ENCODE measurements at places on chromosomes 3 and 15.
A peak's percentile ranks its signal among the peaks of the same experiment; 100 is the strongest.

- DNase-seq, result no peak
Measured at GRCh38 chr3:128408693-128409623, 57.7 kb downstream of the DNAJB8 start.

GRCh38 chr15:74036271-74037170 lies 42.0 kb downstream of the PML start:
- DNase-seq, result no peak

- no peak for DNase-seq
Measured at GRCh38 chr15:63473999-63474809, 30.2 kb upstream of the USP3 start.

DNA sequence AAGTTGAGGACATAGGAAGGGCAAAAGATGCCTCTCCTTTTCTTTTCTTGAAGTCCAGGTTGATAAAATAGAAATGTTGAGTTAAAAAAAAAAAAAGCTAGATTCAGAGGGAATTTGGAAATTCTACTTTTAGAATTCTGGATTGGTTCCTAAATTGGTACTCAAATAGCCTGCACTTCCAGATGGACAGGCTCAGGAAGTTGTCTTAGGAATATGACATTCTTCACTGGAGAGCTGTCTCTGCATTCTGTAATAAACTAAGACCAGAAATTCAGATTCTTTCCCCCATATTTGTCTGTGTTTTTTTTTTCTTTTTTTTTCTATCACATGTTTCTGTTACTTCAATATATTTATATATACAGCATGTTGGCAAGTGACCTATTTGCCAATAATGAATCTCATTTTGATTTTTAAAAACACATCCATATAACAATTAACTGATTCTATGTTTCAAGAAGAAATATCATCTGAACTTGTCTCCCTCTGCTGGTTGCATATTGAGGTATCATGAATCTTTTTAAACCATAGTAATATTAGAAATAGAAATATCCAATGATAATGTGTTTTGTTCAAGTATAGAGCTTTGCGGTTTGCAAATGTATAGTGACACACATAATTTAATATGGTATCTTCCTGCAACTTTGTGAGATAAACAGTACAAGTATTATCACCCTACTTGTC lies 8.5 kb upstream of the LSAMP start:
- DNase-seq, result no peak

- no peak for DNase-seq
Measured at GRCh38 chr3:149003653-149004305, 12.4 kb downstream of the GYG1 start.

- DNase-seq, result no peak
Measured at GRCh38 chr3:29924783-29925561, 644.1 kb downstream of the RBMS3 start.

DNA sequence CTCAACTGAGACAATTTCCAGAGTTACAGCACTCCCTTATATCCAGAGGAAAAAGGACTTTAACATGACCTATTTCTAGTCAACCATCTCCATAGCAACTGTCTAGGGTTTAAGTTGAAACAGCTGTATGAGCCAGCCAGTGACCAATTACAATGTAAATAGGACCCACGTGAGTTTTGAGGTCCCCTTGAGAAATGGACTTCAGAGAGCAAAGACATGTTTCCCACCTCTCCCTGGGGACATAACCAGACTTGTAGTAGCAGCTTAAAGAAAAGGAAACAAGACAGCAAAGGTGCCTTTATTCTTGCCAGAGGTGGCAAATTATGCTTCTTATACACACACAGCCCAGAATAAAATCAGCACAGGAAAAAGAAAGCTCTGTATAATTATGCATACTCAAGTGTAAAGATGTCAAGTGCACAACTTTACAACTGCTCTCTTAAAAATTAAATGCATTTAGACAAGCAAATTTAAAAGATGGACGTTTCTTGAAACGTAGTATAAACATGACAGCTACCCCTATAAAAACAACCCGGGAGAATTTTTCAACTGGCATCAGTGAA lies 40.2 kb downstream of the SUMF1 start:
- no peak for DNase-seq

DNA sequence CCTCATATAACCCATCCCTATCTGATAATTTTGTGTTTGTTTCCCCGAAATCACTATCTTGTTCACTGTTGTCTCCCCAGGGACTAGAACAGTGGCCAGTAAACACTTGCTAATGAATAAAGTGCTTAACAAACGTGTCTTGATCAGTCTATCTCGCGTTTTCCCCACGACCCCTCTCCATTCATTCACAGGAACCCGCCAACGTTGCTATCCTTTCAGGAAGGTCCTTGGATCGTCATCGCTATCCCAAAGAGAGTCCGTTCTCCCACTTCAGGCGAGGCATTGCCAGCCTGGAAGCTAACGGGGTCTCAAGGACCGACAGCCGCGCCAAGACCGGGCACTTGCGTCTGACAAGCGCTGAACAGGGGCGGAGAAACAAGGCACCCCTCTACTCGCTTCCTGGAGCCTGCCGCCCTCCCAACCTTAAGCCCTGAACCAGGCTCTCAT lies 344 bp downstream of the LINS1 start:
- DNase-seq, result no peak

- DNase-seq, result no peak
Measured at GRCh38 chr3:140767566-140767965, 89.7 kb downstream of the TRIM42 start.

DNA sequence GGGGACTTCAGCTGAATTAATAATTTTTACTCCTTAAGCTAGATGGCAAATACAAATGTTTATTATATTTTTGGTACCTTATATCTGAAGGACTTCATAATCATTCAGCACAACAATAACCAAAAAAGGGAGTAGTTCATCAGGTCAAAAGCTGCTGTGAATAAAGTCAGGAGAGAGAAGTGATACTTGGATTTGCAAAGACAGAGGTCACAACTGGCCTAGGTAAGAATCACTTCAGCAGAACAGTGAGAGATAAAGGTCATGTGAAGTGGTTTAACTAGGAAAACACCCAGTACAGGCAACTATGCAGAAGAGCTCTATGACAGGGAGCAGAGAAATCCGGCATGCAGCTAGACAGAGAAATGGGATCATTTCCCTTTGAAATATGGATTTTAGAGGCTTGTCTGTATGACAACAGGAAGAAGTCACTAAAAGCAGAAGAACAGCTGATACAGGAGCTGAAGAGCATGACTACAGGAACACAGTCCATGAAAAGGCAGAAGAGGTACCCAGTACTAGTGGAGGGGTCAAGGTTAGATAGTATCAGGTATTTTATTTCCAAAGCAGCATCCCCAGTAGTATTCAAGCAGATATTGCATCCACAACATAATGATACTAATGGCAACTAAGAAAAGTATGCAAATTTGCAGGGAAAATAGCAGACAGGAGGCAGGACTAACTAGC lies 25.7 kb downstream of the ZMAT3 start:
- DNase-seq, result no peak

DNA sequence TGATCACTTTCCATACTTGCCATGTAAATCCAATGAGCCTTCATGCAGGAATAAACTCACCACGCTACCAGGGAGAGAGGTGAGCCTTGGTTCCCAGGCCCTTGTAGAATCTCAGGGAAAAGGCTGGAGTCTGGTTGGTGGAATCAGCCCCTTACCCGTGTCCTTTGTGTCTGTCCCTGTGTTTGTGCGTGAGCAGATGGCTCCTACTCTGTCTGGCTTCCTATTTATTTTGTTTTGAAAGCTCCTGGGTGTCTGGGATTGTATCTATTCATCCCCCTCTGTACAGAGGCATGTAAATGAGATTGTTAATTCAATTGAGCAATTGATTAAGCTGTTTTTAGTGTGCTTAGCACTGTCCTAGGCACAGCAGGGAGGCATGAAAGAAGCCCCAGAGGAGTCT lies 278.1 kb downstream of the THSD4 start:
- no peak for DNase-seq

GRCh38 chr15:76310475-76311099 lies 682 bp downstream of the ETFA start:
- no peak for DNase-seq

- no peak for DNase-seq
Measured at GRCh38 chr15:56148064-56148463, 95.6 kb downstream of the RFX7 start.

GRCh38 chr3:190577225-190577624 lies 63.3 kb downstream of the IL1RAP start:
- DNase-seq, result no peak

GRCh38 chr3:36446276-36446675 lies 66.0 kb downstream of the STAC start:
- DNase-seq, result no peak

GRCh38 chr3:111496894-111497559 lies 45.0 kb upstream of the CD96 start:
- no peak for DNase-seq

DNA sequence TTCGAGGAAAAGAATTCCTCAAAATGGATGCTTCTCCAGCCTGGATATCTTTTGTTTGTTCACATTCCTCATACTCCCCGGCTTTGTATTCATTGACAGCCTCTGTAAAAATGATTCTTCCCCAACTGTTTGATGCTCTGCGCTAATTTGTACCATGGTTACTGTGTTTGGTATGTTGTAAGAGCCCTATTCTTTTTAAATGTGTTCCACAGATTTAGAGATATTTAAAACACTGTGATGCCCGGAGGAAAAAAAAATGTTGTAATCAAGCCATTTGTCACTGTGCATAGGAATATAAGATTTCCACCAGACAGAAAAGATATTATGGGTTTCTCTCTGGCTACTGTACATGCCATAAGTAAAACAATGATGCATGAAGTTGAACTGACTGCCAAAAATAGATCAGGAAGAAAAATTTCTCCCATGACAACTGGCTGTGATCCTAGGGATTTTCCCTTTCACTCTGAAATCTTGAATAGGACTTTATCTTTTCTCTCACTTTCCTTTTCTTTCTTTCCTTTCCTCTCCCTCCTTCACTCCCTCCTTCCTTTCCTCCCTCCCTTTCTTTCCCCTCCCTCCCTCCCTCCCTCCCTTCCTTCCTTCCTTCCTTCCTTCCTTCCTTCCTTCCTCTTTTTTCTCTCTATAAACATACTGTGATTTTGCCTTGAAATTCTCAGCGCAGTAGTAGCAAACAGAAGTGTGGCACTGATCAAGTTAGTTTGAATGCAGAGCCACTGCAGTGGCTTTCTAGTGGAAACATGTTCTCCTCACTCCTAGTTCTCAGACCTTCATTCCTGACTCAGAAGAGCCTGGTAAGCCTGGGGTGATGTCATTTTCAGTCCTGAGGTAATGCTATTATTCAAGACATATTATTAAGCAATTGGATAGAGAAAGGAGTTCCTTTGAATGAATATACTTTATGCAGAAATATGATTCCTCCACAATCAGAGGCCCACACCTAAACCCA lies 254.9 kb upstream of the TBL1XR1 start:
- DNase-seq, result peak; percentile 33

GRCh38 chr3:37967260-37967881 lies 23.2 kb upstream of the VILL start:
- DNase-seq, result no peak

GRCh38 chr3:52494886-52495495 lies at the start of gene STAB1:
STAB1 (plus strand) TSS chr3:52495338; CDS start chr3:52495414, 76 bp downstream.
- no peak for DNase-seq

- DNase-seq, result no peak
Measured at GRCh38 chr3:150150633-150151032, 179.9 kb upstream of the PFN2 start.

GRCh38 chr3:159748425-159748824 lies 240.2 kb upstream of the IL12A start:
- DNase-seq, result no peak

- DNase-seq, result peak; percentile 80
Measured at GRCh38 chr15:78133801-78134200, 2.6 kb upstream of the CIB2 start.

DNA sequence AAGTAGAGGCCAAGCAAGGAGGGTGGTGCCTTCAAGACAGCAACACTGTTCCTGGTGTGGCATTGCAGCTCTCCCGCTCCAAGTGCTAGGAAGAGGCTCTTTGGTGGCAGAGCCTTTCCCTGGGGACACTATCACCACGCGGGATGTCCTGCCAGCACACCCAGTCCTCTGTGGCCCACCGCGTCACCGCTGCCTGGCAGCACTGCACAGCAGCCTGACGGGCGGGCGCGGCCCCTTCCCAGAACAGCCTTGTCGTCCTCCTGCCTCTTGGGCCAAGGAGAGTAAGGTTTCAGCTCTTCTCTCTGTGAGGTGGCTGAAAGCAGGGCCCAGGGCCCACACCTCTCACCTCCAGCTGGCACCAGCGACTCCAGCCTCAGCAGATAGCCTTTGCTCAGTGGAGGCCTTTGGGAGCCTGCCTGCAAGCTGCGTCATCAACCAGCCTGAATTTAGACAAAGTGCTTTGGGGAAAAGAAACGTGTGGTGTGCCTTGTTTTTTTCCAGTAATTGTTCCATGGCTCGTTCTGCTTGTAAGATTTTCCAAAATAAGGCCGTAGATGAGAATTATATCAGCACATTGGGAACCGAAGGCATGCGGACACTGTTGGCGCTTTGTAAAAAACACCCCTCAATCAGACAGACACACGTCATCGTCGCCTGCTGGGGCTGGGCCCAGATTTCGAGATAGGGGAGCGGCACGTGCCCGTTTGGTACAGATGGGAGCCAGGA lies 65.0 kb downstream of the AAGAB start:
- DNase-seq, result no peak

GRCh38 chr3:171415070-171415469 lies 45.1 kb downstream of the TNIK start:
- no peak for DNase-seq

- no peak for DNase-seq
Measured at GRCh38 chr3:189210251-189210770, 38.5 kb downstream of the TPRG1 start.

DNA sequence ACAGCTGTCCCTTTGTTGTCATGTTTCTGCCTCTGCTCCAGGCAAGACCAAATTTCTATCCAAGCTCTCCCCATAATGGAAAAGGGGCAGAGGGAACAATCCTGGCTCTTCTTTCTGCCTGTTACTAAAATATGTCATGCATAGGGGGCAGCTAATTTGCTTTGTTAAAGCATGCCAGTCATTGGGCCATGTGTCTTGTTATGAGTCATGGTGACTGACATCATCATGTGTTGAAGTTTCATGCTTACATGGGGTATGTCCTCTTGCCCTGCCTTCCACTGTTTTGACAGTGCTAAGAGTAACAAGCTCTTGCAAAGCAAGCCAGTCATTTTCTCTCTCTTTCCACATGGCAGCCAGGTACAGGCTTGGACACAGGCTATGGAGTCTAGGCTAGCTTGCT lies 268.9 kb downstream of the GABRB3 start:
- no peak for DNase-seq

GRCh38 chr3:184639351-184639750 lies 72.5 kb downstream of the MAGEF1 start:
- DNase-seq, result no peak

- DNase-seq, result no peak
Measured at GRCh38 chr3:186869253-186870100, 27.0 kb downstream of the ADIPOQ start.

DNA sequence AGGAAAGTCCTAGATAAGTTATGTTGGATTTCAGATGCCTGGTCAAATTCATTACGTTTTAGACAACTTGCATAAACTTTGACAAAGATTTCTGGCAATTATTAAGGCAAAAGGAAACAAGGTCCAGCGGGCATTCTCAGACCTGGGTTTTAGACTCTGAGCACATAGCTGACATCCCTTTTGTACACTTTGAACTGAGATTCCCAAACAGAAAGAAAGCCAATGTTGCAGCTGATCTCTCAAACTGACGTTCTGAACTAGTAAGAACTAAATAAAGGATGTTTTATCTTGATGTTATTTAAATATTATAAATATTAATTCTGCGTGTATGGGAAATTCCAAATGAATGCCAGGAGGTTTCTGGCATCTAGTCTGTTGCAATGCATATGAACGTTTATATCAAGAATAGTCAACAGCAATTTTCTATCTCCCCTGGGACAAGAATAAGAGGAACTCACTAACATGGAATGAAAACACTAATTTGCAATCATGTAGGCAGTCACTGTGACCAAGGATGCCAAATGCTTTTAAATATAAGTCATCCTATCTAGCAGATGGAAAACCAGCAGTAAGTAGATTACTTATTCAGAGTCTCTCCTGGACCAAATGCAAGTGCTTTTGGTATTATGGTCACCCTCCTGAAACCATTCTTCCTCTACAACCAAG lies 202.1 kb downstream of the GREM1 start:
- no peak for DNase-seq
